Fibroblast of the aortic adventitia (primary cell): ENCODE measurements at places on chromosomes 7 and 10. TPM values are rescaled to one million over a fixed set of nuclear protein-coding genes. Genes with fewer than 3 reads are reported as not detected.

Gene IDE
- total RNA-seq: 20.4 and 44.7 TPM in 2 replicates

Gene SEC31B
- 3.3 and 17.4 TPM in 2 replicates for total RNA-seq

Gene PGAM2
- not detected in 2 replicates for total RNA-seq

Gene AKR1E2
- 1.3 and 4.6 TPM in 2 replicates for total RNA-seq
